ENCODE measurements at places on chromosomes 6 and 20.

DNA sequence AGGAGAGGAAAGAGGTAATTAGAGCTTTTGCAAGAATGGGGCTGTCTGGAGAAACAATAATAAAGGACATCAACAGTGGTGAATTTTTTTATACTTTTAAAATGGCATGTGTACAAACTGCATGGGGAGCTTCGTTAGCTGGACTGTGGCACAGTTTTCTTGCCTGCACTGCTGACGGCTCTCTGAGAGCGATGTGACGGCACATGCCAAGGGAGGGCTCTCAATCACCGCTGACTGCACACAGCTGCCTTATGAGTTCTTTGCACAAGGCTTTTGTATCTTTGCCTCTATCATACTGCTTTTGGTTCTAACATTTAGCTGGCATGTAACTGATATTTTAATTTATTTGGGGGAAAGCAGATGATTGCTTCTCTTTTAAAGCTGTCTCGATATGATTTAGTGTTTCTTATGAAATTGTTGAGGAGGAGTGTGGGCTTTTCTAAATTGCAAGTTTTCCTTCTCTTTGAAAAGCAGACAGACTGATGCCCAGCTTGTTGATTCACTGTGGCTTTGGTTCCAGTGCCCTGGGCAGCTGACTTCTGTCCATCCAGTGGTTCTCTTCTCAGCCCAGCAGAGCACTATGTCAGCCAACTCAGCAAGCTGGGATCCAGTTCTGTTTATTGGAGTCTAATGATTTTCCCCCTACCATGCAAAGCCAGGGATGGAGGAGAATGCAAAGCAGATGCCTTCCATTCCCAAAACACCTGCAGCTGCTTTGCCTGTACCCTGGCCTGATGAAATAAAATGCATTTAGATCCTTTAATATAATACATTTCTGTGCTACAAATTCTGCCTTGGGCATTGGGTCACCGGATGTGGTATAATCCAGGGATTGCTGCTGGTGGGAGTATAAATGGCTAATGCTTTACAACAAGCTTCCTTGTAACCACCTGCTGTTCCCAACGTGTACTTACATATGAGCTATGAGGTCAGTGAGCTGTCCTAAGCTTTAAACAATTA, 323.9 kb downstream of the ZFAND3 start:
- DNase-seq = no peak

GRCh38 chr6:107959392-107959791, 1.4 kb upstream of the SEC63 start:
- no peak for DNase-seq

DNA sequence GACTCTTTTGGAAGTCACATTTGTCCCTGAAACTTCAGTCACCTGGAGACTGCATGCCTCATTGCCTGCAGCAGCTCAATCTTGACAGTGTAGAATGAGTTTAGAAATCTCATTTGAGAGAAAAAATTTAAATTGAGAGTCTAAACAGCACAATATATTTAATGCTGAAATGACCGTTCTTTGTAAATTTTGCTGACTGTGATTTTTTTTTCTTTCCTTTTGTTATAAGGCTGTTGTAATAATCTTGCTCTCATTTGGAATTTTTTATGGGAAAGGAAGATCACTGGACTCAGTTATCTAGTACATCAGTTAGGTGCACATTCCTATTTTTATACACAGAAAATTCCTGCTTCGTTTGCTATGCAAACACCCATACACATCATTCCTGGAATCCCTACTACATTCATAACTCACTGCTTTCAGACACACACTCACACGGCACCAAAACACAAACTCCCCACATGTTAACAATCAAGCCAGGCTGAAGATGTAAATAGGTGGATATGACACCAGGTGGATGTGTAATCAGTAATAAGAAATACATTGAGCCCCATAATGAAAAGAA, 43.8 kb downstream of the PTCHD4 start:
- DNase-seq = no peak

DNA sequence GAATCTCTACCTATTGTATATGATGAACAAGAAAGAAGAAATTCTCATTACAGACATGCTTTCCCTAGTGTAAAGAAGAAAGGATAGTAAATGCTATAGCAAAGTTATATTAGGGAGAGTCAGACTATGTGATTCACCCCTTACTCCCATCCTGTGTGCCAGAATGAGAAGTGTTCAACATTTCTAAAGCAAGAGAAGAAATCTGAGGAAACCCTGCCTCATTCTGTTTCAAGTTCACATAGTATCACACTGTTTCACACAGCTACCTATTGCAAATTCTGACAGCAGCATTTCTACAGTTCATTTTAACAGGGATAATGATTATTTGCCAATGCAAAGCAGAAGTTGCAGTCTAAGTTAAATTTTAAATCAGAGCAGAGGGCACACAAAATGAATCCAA, 267.2 kb upstream of the TCF21 start:
- DNase-seq = peak; percentile 78

DNA sequence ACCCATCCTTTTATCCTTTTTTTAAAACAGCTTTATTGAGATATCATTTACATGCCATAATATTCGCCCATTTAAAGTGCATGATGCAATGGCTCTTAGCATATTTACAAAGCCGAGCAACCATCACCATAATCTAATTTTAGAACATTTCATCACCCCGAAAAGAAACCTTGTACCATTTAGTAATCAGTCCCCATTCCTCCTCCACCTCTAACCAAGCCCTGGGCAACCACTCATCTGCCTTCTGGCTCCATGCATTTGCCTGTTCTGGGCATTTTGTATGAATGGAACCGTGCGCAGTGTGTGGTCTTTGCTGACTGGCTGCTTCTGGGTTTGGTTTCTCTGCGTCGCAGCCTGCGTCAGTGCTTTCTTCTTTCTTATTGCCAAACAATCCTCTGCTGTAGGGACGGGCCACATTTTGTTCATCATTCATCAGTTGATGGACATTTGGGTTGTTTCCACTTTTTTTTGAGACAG, 10.2 kb upstream of the EEF1A2 start:
- no peak for DNase-seq

- no peak for DNase-seq
Observed at GRCh38 chr6:89749918-89750317, 69.7 kb downstream of the MDN1 start.

- DNase-seq = peak; percentile 100
Observed at GRCh38 chr20:43938932-43939761, 24.5 kb downstream of the TOX2 start.

- peak; percentile 62 for DNase-seq
Observed at GRCh38 chr6:37860226-37860839, 40.8 kb downstream of the ZFAND3 start.

DNA sequence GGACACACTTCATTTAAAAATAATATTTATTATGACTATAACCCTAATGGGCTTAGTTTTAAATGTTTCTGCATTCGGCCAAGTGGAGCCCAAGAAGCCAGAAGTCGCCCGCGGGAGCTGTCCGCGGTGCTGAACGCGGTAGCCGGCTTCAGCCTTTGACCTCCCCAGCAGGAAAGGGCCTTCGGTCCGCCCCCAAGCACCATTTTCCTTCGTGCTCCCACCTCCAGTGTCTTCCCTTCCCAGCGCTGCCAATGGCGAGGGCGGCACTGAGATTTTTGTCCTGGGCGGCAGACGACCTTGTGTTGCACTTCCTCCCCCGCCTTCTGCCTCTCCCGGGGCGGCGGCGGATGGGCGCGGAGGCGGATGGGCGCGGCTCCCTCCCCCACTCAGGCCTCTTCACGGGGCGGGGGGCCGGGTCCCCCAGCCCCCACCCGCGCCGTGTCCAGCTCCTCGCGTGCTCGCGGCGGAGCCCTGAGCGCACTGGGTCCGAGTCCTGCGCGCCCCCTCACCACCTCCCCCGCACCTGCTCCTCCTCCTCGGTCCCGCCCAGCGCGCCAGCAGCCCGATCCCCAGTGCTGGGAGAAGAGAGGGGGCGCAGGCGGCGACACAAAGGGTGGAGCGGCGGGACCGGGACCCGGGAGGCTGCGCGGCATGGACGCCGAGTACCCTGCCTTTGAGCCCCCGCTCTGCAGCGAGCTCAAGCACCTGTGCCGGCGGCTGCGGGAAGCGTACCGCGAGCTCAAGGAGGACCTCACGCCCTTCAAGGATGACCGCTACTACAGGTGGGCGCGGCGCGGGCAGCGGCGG, 23.6 kb upstream of the TMEM181 start:
- peak; percentile 77 for DNase-seq

GRCh38 chr6:48834706-48835105, 628.3 kb downstream of the MMUT start:
- DNase-seq = peak; percentile 69

GRCh38 chr6:8513174-8513573, 77.8 kb upstream of the SLC35B3 start:
- DNase-seq = no peak

- no peak for DNase-seq
Observed at GRCh38 chr6:135191508-135192255, 10.6 kb downstream of the MYB start.

DNA sequence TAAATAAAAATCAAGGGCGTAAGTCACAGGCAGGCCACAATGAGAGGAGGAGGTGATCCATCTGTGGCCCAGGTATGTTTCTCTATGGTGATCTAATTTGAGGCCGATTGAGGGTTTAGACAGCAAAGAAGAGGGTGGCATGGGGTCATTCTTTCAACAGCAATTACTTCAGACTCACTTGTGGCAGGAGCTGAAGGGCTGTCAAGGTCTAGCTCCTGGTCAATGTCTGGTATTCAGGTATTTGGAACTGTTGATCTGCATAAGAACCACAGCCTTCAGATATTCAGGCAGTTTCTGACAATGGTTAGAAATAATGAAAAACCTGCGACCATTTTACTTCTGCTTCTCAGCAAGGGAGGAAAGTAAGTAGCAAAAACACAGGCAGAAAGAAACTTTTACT, 259.6 kb downstream of the FOXC1 start:
- no peak for DNase-seq

DNA sequence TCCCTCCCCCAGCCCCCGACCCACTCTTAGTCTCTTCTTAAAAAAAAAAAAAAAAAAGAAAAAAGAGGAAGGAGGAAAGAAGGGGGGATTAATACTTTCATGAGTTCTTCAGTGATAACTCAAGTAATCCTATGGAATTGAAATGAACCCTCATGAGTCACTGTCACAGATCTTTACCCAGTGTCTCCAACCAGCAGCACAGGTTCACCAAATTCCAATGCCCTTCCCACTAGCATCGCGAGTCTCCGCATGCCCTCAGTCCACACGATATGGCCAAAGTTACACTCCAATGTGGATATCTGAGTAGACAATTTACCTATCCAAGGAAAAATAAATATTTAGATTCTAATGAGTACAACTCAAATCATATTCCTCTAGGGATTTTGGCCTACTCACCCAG, 74.5 kb downstream of the MDN1 start:
- DNase-seq = no peak

- no peak for DNase-seq
Observed at GRCh38 chr6:138105880-138106664, 1.1 kb downstream of the PERP start.

DNA sequence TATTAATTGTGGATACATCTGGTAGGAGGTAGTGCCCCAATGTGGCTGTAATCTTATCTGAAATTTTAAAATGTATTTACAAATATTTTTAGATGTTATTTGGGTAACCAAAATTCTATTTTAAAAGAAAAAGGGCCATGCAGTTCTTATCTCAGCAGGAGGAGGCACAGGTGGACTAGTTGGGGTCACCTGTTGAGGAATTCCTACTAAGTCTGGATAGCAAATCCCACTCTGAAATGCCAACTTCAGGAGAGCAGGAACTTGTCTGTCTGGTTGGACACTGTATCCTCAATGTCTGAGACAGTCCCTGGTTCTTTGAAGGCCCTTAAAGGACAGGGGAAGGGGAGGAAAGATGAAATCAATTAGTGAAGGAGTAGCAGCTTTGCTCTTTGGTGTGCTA, 82.6 kb downstream of the EYA2 start:
- DNase-seq = no peak

GRCh38 chr6:146700078-146700686, 101.4 kb downstream of the ADGB start:
- peak; percentile 87 for DNase-seq

GRCh38 chr20:7499201-7499600, 441.1 kb downstream of the HAO1 start:
- DNase-seq = no peak

- peak; percentile 91 for DNase-seq
Observed at GRCh38 chr6:121666814-121667213, 231.4 kb downstream of the GJA1 start.

DNA sequence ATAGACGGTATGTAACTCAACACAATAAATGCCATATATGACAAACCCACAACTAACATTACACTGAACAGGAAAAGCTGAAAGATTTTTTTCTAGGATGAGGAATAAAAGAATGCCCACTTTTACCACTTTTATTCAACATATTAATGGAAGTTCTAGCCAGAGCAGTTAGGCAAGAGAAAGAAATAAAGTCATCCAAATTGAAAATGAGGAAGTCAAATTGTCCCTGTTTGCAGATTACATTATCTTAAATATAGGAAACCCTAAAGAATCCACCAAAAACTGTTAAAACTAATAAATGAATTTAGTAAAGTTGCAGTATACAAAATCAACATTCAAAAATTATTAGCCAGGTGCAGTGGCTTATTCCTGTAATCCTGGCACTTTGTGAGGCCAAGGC, 24.6 kb upstream of the ADGB start:
- DNase-seq = no peak

GRCh38 chr6:18024876-18025275, 37.4 kb upstream of the KIF13A start:
- no peak for DNase-seq

DNA sequence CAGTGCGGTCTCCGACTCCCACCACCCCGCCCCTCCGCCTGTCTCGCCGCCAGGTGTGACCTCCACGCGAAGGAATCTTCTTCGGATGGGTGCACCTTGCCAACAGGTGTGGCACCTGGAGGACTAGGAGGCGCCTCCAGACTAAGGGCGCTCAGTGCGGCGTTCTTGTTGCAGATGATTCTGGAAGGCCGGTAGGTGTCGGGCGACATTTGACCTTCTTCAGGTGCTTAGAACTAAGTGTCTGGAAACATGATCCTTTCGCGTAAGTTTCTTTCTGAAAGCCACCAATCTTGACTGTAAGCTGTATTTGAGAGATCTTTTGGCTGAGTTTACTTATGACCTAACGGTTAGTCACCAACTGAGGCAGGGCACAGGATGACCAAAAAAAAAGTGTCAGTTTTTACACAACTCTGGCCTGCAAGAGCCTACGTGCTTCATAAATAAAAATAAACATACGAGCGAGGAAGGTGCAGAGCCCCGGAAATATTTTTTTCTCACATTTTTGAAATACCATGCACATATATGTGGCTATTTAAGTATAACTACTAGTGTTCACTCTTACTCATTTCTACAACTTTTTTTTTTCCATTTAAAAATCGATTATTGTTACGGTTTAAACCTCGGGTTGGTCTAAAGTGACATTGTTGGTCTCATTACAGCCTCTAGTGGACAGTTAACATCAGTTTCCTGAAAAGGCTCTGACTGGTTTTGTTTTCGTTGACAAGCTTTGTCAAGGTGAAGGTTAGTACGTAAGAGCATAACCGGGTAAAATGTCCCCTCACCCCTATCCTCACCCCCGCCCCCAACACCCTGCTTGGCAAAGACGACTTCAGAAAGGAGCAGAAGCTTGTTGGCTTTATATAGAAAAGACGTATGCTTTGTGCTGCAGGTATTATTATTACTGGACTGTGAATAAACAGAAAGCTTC, 1.6 kb upstream of the ATXN1 start:
- DNase-seq = peak; percentile 97

Measured in fibroblast of mammary gland (primary cell).